ENCODE measurements at places on chromosomes 1 and 21. TPM values are rescaled to one million over a fixed set of nuclear protein-coding genes. Genes with fewer than 3 reads are reported as not detected.

LMOD1 gene
- total RNA-seq: 2.4 TPM

DISP1 gene
- 1.1 TPM for total RNA-seq

GPR3 gene
- total RNA-seq: 2.4 TPM

RAB7B gene
- total RNA-seq: 0.85 TPM

TRNP1 gene
- 28.3 TPM for total RNA-seq

KLHDC8A gene
- total RNA-seq: 1.3 TPM

CFAP107 gene
- total RNA-seq: not detected

GRCh38 chr1:8443558-8444194 is 125.8 kb downstream of the SLC45A1 start:
- DNase-seq: no peak

DNA sequence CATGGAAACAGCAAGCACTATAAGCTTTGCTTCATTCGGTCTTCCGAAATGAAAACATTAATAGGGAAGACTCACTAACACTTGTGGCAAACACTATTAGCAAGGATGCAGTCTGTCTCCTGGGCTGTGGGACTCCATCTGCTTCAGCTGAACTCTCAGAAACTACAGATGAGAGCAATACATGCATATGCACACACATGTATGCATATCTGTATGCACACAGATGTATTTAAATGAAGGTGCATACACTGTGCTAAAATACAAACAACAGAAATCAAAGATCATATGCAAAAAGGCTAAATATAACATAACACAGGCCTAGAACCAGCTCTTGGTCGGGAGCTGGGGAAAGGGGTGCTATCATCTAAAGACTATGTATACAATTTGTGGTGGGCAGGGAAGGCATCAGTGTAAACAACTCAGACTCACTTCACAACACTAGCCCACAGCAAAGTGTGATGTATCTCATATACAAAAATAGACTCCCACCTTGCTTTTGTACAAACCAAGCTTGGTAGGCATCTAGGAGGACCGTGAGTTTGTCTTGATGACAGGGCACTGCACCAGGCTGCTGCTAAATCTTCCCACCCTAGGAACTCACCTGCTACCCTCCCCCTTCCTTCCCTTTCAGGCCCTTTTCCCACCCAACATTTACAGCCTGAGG is 32.8 kb downstream of the CDC7 start:
- no peak for DNase-seq

GRCh38 chr1:28865997-28866650 is 48.2 kb upstream of the EPB41 start:
- no peak for DNase-seq

GRCh38 chr1:244952940-244953339 is 88.6 kb upstream of the HNRNPU start:
- no peak for DNase-seq

DNA sequence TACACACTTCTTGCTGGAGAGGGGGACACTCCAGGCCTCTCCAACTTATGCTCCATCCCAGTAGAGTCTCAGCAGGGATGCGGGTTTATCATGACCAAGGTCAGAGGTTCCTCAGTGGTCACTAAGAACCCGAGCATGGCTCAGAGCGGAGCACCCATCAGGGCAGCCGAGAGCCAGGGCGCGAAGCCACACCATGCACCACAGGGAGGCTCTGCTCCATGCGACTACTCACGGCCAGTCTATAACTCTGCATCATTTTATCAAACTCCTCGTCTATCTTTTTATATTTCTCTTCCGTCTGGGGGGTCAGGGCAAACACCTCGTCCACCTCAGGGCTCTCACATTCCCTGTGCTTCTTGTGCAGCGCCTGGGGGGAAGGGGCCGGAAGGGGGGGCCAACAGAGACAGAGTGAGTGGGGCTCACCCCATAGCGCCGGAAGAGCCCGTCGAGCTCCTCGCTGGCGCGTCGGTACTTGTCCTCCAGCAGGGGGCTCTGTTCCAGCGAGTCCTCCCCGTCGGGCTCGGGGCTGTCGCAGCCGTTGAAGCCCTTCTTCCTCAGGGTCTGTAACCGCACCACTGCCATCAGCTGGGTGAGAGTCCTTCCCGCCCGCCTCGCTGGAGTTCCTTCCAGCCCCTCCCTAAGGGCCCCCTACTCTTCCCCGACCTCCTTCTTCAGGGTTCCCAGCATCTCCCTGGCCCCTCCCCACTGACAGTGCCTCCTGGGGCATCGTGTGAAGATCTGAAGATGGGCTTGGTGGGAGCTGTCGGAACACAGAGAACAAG is 20.0 kb downstream of the MEF2D start:
- DNase-seq: peak; percentile 57

- DNase-seq: peak; percentile 41
Observed at GRCh38 chr1:223707256-223708000, 4.9 kb upstream of the CAPN2 start.

DNA sequence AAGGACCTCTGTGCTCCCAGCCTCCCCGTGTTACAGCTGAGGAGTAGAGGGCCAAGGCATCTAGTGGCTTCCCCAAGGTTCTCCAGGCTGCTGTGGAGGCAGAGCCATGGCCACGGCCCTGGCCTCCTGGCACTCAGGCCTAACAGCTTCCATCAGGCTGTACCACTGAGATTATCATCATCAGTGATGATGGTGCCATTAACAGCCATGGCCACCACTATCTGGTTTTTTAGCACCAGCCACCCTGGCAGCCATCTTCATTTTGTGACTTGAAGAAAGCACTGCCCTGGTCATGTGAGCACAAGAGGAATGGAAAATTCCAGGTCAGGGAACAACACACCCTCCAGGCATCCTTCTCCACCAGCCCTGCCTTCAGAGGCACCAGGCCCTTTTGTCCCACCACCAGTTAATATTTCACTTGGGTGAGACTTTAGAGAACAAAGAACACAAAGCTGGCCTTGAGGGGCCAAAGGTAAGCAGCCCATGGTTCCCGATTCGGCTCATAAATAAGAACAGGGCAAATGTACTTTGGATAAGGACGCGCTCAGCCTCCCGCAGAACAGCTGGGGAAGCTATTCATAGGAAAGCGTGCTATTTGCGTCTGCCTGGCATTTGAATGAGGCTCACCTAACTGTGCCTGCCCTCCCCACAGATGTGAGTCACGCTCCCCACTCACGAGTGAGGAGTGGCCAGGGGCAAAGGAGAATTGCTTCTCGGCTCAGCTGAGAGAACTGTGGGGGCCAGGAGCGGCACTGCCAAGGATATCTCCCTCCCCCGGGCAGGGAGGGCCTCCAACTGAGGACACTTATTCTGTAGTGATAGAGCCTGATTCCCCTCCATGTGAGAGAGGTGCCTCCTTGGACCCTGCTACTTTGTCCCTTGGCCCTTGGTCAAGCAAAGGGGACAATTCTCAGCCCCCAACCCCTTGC is 95.6 kb downstream of the CD58 start:
- no peak for DNase-seq

- peak; percentile 86 for DNase-seq
Observed at GRCh38 chr1:159161001-159161718, 10.3 kb upstream of the CADM3 start.

- DNase-seq: no peak
Observed at GRCh38 chr1:81068726-81069125, 732.0 kb upstream of the ADGRL2 start.

GRCh38 chr1:34770891-34771504 is 10.0 kb upstream of the GJB3 start:
- DNase-seq: no peak

GRCh38 chr1:33624261-33624990 is 152.0 kb downstream of the ZSCAN20 start:
- no peak for DNase-seq

DNA sequence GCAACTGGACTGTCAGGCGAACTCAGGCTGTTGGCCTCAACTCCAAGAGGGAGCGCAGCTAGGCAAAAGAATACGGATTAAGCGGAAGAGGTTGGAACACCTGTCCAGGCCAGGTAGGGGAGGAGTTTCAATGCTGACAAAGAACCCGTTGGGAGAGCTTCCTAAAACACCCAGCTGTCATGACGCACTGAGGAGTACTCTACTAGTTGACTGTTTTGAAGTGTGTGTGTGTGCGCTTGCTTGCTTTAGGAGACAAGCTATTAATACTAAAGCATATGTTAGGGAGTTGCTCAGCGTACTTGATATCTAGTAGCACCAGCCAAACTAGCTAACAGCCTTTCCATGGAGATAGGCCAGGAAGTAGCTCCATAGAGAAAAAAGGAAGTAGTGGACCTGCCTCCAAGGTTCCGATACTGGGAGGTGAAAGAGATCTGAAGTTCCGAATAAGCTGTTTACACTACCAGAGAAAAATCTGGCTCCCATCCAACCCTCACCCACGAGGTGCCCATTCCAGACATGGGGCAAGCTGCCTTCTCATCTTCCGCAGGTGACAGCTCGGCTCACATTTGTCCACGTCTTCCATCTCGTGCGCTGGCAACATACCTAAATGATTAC is 974 bp upstream of the FNBP1L start:
- peak; percentile 65 for DNase-seq

- DNase-seq: no peak
Observed at GRCh38 chr1:8870616-8871538, 7.6 kb downstream of the ENO1 start.

GRCh38 chr1:47569681-47570470 is 132.0 kb downstream of the FOXD2 start:
- DNase-seq: peak; percentile 5

DNA sequence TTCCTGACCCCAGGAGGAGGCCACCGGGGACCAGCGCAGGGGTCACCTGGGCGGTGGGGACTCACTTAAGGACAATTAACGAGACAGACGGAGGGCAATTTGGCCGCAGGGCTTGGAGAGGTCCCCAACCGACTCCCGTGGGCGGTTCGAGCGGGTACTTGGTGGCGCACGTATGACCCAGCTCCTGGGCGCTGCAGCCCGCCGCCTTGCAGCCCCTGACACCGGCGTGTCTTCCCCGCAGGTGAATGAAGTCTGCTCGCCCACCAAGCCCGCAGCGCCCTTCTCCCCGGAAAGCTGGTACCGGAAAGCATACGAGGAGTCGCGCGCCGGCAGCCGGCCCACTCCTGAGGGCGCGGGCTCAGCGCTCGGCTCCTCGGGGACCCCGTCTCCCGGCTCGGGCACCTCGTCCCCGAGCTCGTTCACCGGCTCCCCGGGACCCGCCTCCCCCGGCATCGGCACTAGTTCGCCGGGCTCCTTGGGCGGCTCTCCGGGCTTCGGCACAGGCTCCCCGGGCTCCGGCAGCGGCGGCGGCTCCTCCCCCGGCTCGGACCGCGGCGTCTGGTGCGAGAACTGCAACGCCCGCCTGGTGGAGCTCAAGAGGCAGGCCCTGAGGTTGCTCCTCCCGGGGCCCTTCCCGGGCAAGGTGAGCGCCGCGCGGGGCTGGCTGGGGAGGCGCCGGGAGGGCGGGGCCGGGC is 1.4 kb downstream of the KIF26B start:
- DNase-seq: peak; percentile 87

DNA sequence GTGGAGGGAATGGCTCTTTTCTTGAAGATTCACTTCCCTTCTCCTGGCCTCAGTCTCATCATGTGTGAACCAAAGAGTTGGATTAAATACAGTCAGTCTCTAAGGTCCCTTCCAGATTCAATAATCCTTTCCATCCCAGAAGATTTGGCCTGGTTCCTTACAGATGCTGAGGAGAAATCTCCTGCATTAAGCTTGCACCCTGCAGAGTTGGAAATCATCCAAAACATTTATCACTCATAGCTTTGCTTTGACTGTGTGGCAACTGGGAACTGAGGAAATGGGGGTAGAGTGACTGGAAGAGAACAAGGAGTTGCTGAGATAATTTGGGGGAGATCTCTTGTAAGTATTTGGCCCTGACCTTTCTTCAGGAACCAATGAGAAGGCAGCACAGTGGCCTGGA is 220.5 kb upstream of the SGIP1 start:
- no peak for DNase-seq

- no peak for DNase-seq
Observed at GRCh38 chr1:26045722-26046245, at the start of gene SLC30A2. Gene SLC30A2 (minus strand): TSS chr1:26046118. CDS start chr1:26045896, 222 bp downstream.

- peak; percentile 82 for DNase-seq
Observed at GRCh38 chr1:110783292-110783918, 89.5 kb upstream of the CD53 start.

GRCh38 chr1:19351873-19352272 is 39.7 kb downstream of the SLC66A1 start:
- DNase-seq: no peak

GRCh38 chr1:12697397-12697796 is 18.5 kb upstream of the AADACL3 start:
- no peak for DNase-seq

- no peak for DNase-seq
Observed at GRCh38 chr1:214233856-214234634, 46.9 kb upstream of the SMYD2 start.

DNA sequence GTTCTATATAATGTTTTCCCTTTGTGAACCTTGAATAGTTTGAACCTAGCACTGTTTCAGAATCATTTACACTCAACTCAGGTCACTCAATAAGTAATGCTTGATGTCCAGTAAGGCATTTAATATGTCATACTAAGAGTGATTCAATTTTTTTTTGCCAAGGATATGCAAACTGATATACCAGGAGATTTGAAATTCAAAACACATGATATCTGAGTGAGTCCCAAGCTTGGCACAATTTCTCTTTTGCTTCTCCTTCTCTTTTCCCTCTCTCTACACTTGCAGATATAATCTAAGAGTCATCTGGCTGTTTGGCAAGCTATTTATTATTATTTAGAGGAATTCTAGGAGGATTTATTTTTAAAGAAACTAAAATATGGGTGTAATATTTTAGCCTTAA is 61.6 kb upstream of the SPAG17 start:
- no peak for DNase-seq

DNA sequence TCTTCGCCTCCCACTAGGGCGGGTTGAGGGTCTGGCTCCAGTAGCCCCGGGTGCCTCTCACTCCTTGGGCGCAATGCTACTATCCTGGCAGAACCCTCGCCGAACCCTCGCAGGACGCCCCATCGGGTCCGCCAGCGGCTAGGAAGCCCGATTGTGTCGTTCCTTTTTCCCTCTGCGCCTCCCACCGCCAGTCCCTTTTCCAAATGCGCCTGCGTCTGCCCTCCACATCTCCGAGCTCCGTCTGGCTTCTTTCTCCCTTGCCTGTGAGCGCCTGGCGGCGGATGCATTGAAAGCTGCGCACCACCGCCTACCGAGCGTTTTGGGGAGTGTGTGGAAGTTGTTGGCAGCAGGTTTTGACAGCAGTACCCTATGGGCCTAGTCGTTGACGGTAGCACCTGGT is 1.0 kb upstream of the DIRAS3 start:
- DNase-seq: no peak

All from G401 (cell line).